ENCODE measurements at places on chromosomes 16 and 17.

DNA sequence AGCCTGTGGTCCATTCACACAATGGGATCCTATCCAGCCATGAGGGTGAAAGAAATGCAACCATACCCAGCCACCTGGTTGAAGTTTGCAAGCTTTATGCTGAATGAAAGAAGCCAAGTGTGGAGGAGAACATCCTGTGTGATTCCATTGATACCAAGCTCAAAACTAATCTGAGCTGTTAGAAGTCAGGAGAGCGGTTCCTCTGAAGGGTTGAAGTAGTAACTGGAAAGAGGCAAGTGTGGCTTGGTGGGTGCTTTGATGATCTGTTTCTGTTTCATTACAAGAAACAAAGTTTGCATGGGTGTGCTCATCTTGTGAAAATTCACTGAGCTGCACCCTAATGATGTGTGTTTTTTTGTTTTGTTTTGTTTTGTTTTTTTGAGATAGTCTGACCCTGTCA lies 99.4 kb downstream of the SALL1 start:
- no peak for DNase-seq

- DNase-seq = no peak
These were observed 44.1 kb upstream of the SEC14L1 start for GRCh38 chr17:77096570-77097214.

DNA sequence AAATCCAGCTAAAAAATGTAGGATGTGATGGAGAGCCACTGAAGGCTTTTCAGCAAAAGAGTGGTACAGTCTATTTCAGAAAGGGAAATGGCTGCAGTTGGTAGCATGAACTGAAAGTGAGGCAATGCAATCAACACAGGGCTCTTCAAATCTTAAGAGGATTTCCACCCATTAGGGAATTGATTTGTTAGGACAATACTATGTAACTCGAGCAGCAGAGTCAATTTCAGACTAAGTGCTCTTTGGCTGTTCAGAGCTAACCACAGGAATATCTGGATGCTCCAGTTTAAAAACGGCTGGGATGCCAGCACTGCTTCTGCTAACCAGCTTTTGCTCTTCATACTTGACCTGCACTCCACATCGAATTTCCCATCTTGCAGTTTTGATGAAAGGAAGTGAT lies 24.6 kb downstream of the CACNG1 start:
- peak; percentile 65 for DNase-seq

- DNase-seq = no peak
These were observed 586 bp downstream of the MEAK7 start for GRCh38 chr16:84503751-84504395.

DNA sequence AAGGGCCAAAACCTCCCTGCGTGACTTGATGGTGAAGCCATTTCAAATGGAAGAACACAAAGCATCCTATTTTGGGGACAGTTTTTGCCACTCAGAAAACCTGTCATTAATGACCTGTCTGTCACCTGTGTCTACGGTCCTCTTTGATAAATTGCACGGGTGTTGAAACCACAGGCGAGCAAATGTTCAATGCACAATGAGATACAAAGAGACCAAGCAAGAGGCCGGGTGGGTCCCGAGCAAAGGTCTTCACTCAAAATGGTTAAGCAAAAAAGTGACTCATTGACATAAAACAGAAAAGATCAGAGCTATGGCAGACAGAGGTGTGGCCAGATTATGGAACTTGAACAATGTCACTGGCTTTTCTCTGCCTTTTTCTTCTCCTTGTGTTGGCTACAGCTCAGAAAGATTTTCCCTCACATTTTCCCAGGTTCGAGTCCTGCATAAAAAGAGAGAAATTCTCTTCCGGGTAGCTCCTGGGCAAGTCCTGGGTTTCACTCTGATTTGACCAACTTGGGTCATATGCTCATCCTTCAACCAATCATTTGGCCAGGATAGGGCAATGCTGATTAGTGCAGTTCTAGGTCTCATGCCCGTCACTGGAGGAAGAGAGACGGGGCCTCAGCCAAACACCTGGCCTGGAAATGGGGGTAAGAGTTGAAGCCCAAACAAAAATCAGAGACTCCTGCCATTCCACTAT lies 92.2 kb downstream of the CMC2 start:
- no peak for DNase-seq

GRCh38 chr17:8991514-8992285 lies 26.2 kb upstream of the PIK3R5 start:
- DNase-seq = no peak

DNA sequence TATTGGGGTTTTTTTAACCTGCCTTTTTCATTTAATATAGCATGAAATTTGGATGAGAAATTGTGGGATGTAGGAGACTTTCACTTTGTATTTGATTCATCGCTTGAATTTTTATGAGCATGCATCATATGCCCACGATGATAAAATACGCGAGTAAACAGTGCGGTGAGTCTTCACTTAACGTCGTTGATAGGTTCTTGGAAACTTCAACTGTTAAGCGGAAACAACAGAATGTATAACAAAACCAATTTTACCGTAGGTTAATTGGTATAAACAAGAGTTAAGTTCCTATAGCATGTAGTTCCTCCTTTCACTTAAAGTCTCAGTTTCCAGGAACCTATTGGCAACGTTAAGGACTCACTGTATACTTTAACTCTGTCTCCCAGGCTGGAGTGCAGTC lies 28.7 kb downstream of the MMP15 start:
- DNase-seq = no peak

- no peak for DNase-seq
These were observed 8.7 kb upstream of the MKS1 start for GRCh38 chr17:58227733-58228132.

DNA sequence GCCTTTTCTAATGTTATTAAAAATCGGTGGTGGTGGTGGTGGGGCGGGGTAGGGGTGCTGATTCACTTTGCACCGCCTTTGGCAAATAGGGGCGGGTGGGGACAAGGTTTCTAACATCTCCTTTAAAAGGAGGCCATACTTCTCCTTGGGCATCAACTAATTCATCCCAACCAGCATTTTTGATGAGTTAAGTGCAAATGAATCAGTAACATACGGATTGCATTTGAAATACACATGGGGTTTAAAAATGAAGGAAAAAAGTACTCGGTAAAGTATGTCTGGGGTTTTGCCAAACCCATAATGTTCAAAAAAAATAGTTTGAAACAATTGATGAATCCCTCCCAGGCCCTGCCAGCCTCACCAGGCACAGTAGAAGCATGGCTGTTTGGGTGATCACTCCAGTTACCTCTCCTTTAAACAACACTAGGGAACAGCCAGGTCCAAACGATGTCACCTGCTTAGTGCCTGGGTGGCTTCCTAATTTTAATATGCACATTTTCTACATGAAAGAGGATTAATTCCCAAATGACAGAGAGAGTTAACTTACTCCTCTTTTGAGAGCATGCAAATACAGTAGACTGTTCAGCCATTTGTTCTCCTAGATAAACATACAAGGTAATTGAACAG lies 107.2 kb downstream of the ANKFN1 start:
- no peak for DNase-seq

GRCh38 chr16:85201574-85201973 lies 89.3 kb upstream of the CIBAR2 start:
- DNase-seq = no peak

DNA sequence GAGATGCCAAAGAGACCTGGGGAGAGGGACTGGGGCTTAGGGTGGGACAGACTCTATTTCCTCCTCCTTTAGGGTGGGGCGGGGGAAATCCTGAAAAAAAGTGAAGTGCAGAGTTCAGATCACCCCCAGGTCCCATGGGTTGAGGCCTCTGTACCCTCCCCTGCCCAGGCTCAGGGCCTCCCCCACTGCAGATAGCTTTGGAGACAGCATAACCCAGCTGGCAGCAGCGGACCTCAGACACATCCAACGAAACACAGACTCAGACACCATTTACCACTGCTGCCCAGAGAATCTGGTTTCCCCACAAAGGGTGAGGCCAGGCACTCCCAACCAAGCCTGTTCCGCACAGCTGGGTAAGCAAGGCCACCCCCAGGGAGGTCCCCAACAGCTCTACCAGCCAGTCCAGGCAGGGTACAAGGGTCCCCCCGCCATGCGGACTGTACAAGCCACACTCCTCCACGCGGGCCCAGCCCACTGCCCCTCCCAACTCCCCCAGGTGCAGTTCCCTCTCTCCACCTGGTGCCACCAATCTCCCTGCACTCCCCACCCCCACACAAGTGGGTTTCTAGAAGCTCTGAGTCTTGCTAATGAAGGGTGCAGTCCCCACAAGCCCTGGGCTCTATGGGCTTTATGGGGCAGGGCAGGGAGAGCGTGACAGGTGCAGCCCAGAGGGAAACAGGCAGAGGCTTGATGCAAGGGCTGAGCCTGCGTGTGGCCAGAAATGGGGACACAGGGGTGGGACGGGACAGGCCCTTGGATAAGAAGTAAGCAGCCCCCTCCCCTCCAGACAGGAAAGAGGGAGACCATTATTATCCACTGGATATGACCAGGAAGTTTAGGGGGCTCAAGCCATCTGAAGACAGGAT lies 8.9 kb downstream of the RHBDF2 start:
- DNase-seq = no peak
